ENCODE measurements at places on chromosomes 1 and 21.

GRCh38 chr1:159554696-159555095 is 18.9 kb upstream of the OR10J5 start:
- DNase-seq = no peak

- no peak for DNase-seq
Measured at GRCh38 chr1:60670302-60670701, 412.1 kb upstream of the NFIA start.

- no peak for DNase-seq
Measured at GRCh38 chr21:39564200-39564599, 48.5 kb upstream of the B3GALT5 start.

DNA sequence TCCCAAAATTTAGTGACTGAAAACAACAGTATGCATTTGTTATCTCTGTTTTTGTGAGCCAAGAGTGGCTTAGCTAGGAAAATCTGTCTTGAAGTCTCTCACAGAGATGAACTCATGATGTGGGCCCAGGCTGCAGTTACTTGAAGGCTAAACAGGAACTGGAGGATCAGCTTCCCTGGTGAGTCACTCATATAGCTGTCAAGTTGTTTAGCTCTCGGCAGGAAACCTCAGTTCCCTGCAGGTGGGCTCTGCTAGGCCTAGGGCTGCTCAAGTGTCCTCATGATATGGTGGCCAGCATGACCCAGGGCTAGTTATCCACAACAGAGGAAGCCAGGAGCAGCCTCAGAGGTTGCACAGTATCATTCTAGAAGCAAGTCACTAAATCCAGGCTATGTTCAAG is 30.2 kb upstream of the DDX59 start:
- no peak for DNase-seq

GRCh38 chr1:192668409-192668983 is 32.5 kb downstream of the RGS13 start:
- DNase-seq = no peak
